NCI-H2171 treated with DMSO at 0.1 percent for 48 hours (cell line): ENCODE measurements at places on chromosomes 16 and 17.

DNA sequence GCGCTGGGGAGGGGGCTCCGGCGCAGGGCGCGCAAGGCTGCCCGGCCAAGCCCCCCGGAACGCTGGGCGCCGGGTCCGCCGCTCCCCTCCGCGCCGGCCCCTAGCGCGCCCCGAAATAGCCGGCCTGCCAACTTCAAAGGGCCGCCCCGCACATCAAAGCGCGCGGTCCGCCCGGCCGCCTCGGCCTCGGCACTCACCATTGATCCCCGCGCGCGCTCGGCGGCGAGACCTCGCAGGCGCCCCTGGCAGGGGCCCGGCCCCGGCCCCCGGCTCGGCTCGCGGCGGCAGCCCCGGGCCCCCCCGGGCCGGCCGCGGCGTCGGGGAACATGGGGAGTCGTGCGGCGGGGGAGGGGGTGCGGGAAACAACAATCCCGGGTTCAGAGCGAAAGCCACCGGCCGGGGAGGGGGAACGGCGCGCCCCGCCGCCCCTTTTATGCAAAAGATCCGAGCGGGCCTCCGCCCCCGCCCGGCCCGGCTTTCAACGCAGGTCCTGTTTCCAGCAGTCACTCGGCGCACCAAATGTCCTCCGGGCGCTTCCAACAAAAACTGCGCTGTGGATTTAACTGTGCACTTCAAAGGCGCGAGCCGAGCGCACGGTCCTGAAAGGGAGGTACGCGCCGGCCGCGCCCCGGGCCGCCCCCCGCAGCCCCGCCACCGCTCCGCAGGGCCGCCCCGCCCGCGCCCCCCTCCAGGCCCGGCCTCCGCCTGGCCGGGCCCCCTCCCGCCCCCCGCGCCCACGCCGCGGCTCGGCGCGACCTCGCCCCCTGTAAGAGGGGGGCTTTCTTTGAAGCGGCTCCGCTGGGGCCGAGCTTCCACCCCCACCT lies 608 bp downstream of the AXIN2 start:
- peak; percentile 72 for DNase-seq

DNA sequence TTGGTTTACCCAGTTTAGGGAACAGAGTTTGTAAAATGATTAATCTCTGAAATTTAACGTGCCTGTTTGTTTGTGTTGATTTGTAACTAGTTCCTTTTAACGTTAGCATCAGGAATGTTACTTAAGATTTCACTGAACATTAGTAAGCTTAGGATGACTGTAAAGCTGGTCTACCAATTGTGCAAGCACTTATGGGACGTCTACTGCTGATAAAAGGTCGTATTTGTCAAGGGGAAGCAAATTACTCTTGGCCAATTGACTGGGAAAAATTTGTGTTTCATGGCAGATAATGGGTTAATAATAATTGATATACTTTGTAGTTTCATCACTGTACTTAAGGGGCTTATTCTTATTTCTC lies 11.8 kb downstream of the METTL9 start:
- no peak for DNase-seq

- DNase-seq, result no peak
Observed at GRCh38 chr17:35807371-35808144, 1.7 kb upstream of the TAF15 start.

- no peak for DNase-seq
Observed at GRCh38 chr16:49809062-49809461, 46.9 kb downstream of the ZNF423 start.

DNA sequence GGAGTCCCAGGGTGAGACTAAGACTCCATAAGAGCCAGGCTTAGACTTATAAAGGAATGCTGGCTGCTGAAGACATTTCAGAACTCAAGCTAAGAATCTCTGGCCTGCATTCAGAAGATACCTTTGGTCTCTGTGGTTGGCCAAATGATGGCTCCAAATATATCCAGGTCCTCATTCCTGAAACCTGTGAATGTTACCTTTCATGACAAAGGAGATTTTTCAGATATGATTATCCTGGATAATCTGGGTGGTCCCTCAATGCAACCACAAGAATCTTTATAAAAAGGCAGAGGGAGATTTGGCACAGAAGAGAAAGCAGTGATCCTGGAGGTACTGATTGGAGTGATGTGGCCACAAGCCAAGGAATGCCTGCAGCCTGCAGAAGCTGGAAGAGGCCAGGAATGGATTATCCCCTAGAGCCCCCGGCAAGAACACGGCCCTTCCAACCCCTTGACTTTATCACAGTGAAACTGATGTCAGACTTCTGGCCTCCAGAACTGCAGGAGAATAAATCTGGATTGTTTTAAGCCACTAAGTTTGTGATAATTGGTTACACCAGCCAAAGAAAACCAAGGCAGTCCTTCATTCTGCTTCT lies 253.3 kb downstream of the SLC39A11 start:
- no peak for DNase-seq

DNA sequence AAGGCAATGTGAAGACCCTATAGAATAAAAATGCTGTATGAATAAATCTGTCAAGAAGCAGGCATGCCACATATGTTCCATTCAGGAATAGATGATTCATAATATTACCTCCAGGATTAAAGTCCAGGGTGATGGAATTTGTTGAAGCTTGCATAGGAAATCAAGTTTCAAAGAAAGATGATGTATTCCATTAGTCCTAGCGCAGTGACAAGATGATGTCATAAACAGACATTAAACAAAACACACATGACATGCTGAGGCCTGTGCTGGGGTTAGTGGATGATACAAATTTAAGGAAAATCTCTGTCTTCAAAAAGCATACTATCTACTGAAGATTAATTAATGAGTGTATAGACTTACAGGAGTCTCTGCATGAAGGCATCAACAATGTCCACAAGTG lies 1025.2 kb downstream of the CDH11 start:
- no peak for DNase-seq

DNA sequence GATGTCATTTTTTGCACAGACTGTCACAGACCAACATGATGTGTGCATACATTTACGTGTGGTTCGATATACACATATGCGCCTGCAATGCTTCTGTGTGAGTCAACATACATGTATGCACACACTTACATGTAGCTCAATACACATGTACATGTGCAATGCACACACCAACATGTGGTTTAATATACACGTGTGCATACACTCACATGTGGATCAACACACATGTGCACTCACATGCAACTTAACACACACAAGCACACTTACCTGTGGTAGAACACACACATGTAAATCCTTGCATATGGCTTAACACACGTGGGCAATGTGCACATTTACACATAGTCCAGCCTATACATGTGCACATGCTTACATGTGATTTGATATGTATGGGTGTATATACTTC lies 97.5 kb downstream of the CYLD start:
- no peak for DNase-seq

DNA sequence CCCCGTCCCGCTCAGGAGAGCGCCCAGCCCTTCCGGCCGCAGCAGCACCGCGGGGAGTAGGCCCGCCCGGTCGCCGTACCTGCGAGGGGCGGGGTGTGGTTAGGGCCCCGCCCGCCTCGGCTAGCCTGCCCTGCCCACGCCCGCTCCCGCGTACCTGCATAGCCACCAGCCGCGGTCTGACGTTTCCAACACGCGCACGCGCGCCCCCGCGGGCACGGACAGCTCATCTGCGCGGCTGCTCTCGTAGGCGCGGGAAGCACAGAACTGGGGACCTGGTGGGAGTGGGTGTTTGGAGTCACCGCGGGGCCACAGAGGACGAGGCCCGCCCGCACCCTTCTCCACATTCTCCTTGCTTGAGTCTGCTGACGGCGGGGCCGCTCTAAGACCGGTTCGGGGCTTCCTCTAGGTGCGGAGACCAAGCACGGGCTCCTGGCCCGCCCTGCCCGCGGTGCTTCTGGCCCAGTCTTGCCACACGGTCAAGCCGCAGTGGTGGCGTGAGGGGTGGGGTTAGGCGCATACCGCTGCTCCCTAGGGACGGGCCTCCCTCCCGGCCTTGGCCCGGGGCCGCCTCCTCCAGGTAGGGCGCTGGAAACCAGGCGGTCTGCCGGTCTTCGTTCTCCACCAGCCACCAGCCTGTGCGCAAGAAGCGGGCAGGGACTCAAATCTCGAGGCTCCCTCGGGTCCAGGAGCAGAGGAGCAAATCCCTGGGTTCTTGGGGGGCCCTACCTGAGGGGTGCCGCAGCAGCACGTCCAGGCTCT lies 1.8 kb downstream of the NOXO1 start:
- DNase-seq, result peak; percentile 32

GRCh38 chr17:64230791-64231408 lies 32.2 kb downstream of the TEX2 start:
- no peak for DNase-seq

DNA sequence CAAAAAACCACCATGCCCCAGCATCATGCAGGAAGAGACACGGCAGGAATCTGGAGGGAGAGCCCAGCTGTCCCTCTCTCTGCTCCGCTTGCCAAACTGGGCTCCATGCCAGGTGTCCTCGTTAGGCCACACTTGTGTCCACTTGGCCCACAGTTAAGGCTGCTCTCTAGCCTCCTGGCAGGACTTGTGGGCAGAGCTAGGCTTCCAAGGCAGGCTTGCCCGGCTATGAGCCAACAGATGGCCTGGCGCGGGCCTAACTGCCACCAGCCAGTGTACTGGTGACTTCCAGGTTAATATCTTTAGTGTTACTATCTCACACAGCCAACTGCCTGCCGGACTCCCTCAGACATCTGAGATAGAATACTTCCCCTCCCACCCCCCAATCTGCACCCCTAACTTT lies 10.6 kb downstream of the ATP6V0D1 start:
- no peak for DNase-seq

DNA sequence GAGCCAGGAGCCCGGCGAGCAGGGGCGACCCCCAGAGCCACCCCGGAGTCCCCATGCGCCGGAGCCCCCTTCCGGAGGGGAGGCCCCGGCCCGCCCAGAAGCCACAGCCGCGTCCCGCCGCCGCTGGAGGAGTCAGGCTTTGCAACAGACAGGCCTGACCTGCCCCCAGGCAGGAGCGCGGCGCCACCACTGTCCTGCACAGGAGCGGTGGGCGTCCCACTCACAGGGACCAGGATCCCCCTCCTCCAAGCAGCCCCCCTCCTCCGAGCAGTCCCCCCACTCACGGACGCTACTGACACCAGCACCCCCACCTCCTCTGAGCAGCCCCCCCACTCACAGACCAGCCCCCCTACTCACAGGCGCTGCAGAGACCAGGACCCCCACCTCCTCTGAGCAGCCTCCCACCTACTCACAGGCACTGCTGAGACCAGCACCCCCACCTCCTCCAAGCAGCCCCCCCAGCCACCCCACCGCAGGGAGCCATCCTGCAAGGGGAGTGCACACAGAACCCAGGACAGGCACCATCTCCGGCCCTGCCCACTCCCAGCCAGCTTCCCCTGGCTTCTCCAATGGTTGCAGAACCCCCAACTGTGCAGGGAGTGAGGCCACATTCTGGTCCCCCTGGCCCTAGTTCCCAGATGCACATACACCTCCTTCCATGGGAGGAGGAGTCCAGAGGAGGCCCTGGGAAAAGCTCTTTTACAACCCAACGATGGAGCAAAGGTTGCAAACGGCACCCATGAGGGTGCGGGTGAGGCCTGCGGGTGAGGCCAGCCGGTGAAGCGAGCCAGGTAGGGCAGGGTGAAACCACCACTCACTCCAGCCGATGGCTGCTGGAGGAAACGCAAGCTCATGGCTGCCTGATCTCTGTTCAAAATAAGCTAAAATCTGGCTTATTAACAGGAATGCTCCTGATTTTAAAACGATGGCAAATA lies 69.9 kb downstream of the ABR start:
- peak; percentile 33 for DNase-seq

GRCh38 chr17:44212507-44213402 lies 6.7 kb downstream of the UBTF start:
- DNase-seq, result no peak
